Endothelial cell (in vitro differentiated cells): ENCODE measurements at places on chromosomes 4 and X.

- no peak for DNase-seq
These were observed 5.3 kb upstream of the KIAA1210 start for GRCh38 chrX:119132961-119133360.

- DNase-seq = no peak
These were observed at the start of gene CT83 for GRCh38 chrX:116462822-116463221. Gene CT83, minus strand, starts transcription at chrX:116462976. Its CDS starts 120 bp downstream, at chrX:116462856.

- DNase-seq = no peak
These were observed 12.4 kb downstream of the PAQR3 start for GRCh38 chr4:78926826-78927225.

GRCh38 chr4:163833669-163834068 is 339.2 kb downstream of the TMA16 start:
- no peak for DNase-seq

DNA sequence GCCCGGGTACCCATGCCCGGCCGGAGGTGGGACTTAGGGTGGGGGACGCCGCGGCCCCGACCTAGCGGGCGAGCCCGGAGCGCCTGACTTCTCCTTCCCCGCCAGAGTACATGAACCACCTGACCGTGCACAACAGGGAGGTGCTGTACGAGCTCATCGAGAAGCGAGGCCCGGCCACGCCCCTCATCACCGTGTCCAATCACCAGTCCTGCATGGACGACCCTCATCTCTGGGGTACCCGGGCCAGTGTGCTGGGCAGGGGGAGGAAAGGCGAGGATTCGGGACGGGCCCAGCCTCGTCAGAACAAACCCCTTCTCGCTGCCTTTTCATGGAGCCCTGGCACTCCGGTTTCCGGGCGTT is 622 bp downstream of the TAFAZZIN start:
- peak; percentile 38 for DNase-seq

GRCh38 chr4:2800691-2801596 is 8.1 kb downstream of the SH3BP2 start:
- DNase-seq = peak; percentile 66
